Fibroblast of the aortic adventitia (primary cell): ENCODE measurements at places on chromosomes 4 and X. TPM values are rescaled to one million over a fixed set of nuclear protein-coding genes. Genes with fewer than 3 reads are reported as not detected.

ASB9 gene
- total RNA-seq, result 0.18 TPM in 1 of 2 replicates, not detected in the other

- no peak for DNase-seq
These were observed 10.0 kb upstream of the CDKL5 start for GRCh38 chrX:18415386-18415785.

- DNase-seq, result no peak
These were observed 15.4 kb downstream of the ANXA3 start for GRCh38 chr4:78566834-78567499.

NR0B1 gene
- total RNA-seq, result 0.90 and 1.7 TPM in 2 replicates

- no peak for DNase-seq
These were observed 391 bp downstream of the UBL4A start for GRCh38 chrX:154486052-154486395.

KCTD8 gene
- 1.1 and 3.2 TPM in 2 replicates for total RNA-seq

DNA sequence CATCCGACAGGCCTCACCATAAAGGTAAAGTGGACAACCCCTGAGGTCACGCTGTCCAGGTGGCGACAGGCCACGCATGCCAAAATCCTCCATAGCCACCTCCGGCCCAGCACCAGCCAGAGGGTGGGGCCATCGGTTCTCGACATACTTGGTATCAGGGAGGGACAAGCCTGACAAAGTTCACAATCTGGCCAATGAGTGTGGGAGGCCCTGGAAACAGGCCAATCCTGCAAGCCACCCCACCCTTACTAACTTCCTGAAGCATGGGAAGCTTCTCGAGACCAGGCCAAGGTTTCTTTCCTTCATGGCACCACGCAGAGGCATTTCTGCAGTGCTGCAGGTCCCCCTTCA, 73.8 kb downstream of the MTMR1 start:
- DNase-seq, result peak; percentile 56

DNA sequence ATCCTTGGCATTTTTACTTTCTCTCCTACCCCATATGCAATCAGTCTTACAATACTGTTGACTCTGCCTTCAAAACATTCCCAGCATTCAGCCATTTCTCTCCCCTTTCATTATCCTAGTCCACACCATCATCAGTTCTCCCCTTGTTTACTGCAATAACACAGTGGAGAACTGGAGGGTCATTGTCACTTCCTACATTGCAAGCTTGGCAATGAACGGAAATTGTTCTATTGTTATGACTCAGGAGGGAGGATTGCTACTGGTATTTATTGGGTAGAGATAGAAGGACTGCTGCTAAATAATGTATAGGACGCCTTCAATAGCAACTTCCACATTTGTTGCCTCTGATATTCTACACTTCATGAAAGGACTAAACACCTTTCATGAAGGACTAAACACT, 231.8 kb downstream of the BANK1 start:
- no peak for DNase-seq

EDNRA gene
- 10.8 and 37.6 TPM in 2 replicates for total RNA-seq

GRCh38 chr4:15659768-15660570, 4.8 kb upstream of the FBXL5 start:
- peak; percentile 89 for DNase-seq

- no peak for DNase-seq
These were observed 419.5 kb downstream of the HNRNPD start for GRCh38 chr4:81954271-81954670.

MMRN1 gene
- total RNA-seq, result 0.45 and 3.7 TPM in 2 replicates

- peak; percentile 38 for DNase-seq
These were observed 620.2 kb upstream of the INTU start for GRCh38 chr4:127012549-127012948.

DNA sequence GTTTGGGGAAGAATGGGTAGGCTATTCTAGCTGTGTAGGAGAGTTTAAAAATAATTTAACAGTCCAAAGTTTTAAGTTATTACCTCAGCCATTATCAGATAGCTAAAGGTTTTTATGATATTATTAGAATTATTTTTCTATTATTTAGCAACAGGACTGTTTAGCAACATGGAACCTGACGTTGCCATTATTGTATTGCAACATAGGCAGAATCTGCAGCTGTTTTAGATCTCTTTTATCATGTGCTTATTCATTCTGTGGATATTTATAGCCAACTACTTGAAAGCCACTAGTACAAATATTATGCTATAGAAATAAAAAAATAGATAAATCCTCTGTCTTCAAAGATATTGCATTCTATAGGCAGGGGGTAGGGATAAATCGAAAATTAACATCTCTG, 382.0 kb upstream of the TRAM1L1 start:
- no peak for DNase-seq
